ENCODE measurements at places on chromosomes 12 and 14. TPM values are rescaled to one million over a fixed set of nuclear protein-coding genes. Genes with fewer than 3 reads are reported as not detected.

Gene LAG3
- total RNA-seq, result 0.11 TPM

Gene PTCSC3
- total RNA-seq, result not detected

Gene HCAR1
- total RNA-seq, result 0.53 TPM

- DNase-seq, result no peak
- H3K36me3 ChIP-seq, result no peaks in the 10 kb centered on the region
- H3K27me3 ChIP-seq, result 0 out of 2 replicates have a peak, but pooled peaks cover 1% of the 10 kb centered on the region
Observed at GRCh38 chr14:100468557-100468956, 118.7 kb downstream of the BEGAIN start.

DNA sequence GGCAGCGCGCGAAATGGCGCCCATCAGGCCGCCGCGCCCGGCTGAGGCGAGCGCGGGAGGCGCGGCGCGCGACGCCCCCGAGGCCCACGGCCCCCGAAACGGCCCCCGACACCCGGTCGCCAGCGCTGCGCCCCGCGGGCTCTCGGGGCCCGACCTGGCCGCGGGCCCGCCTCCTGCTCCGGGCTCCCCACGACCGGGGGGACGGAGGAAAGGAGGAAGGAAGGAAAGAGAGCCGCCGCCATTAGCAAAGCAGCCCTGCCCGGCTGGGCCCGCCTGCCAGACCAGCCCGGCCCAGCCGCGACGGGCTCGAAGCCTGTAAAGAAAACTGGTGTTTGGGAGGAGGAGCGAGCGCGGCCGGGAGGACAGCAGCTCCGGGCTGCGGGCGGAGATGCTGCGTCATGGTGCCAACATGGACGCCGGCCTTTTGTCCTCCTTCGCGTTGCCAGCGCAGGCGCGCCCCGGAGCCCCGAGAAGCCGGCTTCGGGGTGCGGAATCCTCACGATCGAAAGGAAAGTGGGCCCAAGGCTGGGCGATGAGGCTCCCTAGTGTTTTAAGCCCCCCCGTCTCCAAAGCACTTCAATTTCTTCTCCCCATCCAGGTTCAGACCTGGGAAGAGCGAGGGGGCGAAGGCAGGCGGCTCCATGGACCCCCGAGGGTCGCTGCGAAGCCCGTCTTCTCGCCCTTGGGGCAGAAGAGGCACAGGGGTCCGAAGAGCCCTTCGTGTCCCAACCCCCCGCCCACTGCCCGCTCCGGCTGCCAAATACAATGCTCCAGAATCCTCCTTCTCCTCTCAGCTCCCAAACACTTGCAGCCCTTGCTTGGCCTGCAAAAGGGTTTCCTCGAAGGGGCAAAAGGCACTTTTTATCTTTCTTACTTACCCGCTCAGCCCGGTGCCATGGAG is 2.9 kb upstream of the SETD1B start:
- H3K27me3 ChIP-seq, result no peaks in the 10 kb centered on the region
- peak overlapping the region; percentile 79 for H3K4me3 ChIP-seq
- peak overlapping the region; percentile 99 for H3K27ac ChIP-seq
- H3K36me3 ChIP-seq, result no peaks in the 10 kb centered on the region
- peaks cover 41% of the 10 kb centered on the region for H3K4me1 ChIP-seq

DNA sequence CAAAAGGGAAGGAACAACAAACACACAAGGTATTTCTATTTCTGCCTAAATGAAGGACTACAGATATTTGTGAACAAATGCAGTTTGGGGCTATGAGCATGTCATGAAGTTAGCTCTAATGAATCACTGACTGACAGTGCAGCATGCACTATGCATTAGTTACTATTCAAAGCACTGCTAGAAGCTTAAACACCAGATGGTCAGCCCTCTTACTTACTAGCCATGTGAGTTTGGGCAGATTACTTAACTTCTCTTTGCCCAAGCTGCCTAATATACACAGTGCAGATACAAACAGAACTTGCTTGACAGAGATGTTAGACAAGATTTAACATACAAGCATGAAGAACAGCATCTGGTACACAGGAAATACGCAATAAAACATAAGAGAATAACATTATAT is 96.0 kb downstream of the ATXN2 start:
- H3K4me3 ChIP-seq, result no peak overlapping the region
- peaks cover 6% of the 10 kb centered on the region for H3K36me3 ChIP-seq
- DNase-seq, result no peak
- no peak overlapping the region for H3K27ac ChIP-seq
- H3K4me1 ChIP-seq, result no peaks in the 10 kb centered on the region

DNA sequence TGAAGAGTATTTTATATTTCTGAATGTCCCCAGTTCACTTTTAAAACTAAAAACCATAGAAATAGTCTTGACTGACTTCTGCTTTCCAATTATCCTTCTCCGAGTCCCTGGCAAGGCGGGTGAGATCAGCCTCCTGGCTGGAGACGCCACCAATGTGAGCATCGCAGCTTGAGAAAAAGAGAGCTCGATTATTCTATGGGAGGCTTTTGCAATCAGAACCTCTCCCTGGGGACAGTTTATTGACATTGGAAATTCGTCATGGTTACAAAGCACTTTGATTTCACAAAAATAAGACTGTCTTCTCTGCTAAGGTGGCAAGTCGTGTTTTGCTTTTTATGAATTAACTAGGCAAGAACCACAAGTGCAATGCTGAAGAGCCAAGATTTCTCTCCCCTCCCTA is 23.6 kb upstream of the GPHB5 start:
- no peak overlapping the region for H3K27ac ChIP-seq
- peaks cover 5% of the 10 kb centered on the region for H3K27me3 ChIP-seq
- DNase-seq, result no peak
- H3K36me3 ChIP-seq, result no peaks in the 10 kb centered on the region
- no peak overlapping the region for H3K4me3 ChIP-seq

DNA sequence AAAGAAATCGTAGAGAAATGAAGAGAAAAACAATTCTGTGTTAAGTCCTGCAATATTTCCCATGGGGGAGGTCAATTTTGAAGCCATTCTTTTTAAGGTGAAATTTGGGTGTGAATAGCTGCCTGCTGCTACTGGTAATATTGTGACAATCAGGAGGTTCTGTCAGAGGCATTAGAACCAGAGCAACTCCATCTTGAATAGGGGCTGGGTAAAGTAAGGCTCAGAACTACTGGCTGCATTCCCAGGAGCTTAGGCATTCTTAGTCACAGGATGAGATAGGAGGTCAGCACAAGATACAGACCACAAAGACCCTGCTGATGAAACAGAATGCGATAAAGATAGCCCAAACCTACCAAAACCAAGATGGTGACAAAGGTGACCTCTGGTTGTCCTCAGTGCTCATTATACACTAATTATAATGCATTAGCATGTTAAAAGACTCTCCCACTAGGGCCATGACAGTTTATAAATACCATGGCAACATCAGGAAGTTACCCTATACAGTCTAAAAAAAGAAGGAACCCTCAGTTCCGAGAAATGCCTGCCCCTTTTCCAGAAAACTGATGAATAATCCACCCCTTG is 24.8 kb upstream of the MTHFD1 start:
- DNase-seq, result no peak
- H3K4me1 ChIP-seq, result peaks cover 9% of the 10 kb centered on the region
- no peaks in the 10 kb centered on the region for H3K27me3 ChIP-seq
- H3K27ac ChIP-seq, result no peak overlapping the region
- H3K4me3 ChIP-seq, result no peak overlapping the region

- H3K27me3 ChIP-seq, result no peaks in the 10 kb centered on the region
- peak; percentile 4 for DNase-seq
- H3K4me1 ChIP-seq, result no peaks in the 10 kb centered on the region
- H3K27ac ChIP-seq, result no peak overlapping the region
- no peaks in the 10 kb centered on the region for H3K36me3 ChIP-seq
Observed at GRCh38 chr14:86646696-86647690, 1117.0 kb downstream of the FLRT2 start.

DNA sequence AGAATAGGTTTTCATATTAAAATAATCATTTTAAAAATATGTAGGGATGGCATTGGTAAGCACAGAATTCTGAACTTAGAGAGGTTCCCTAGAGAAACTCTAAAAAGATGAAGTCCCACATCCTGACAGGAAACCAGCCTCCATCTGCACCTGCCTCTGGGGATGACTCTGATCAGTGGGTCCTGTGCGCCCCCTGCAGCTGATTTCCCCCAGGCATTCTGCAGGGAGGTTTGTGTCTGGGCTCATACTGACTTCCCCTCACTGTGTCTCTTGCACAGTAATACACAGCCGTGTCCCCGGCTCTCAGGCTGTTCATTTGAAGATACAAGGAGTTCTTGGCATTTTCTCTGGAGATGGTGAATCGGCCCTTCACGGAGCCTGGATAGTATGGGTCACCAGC is 602.9 kb downstream of the TMEM121 start:
- H3K36me3 ChIP-seq, result no peaks in the 10 kb centered on the region
- no peak for DNase-seq
- no peak overlapping the region for H3K27ac ChIP-seq
- H3K4me3 ChIP-seq, result no peak overlapping the region

GRCh38 chr12:52266514-52266913 is 7.9 kb upstream of the KRT86 start:
- H3K4me1 ChIP-seq, result no peaks in the 10 kb centered on the region
- no peak for DNase-seq
- H3K36me3 ChIP-seq, result no peaks in the 10 kb centered on the region
- H3K27me3 ChIP-seq, result no peaks in the 10 kb centered on the region
- no peak overlapping the region for H3K27ac ChIP-seq

- H3K4me3 ChIP-seq, result peak within 1 kb of the TSS; percentile 23
- no peaks in the 10 kb centered on the region for H3K36me3 ChIP-seq
- peaks cover 4% of the 10 kb centered on the region for H3K4me1 ChIP-seq
Observed at GRCh38 chr12:21940549-21941505, at the start of gene ABCC9. Gene ABCC9 (minus strand): TSS chr12:21941426. CDS start chr12:21936674, 4,752 bp downstream.

DNA sequence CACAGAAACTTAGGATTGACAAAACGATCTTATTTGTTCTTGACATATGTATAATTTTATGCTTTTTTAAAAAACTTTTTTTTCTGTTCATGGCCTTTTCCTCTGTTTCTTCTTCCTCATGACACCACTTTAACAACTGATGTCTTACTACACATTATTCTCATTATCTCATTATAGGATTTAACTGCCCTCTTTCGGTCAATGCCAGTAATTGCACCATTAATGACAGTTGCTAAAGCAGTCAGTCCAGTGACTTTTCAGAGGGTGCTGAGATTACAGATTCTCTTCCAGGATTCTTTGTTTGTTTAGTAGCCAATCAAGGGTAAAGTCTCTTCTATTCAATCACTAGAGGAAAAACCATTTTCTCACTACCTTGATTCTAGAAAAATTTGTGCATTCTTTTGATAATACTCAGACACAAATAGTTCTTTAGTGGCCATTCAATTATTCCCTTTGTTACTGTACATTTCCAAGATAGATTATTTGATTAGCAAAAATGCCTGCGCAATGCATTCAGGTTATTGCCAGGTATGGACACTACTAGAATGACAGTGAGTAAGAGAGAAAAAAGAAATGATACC is 50.1 kb downstream of the KLRG1 start:
- H3K27ac ChIP-seq, result no peak overlapping the region
- H3K27me3 ChIP-seq, result no peaks in the 10 kb centered on the region

- no peaks in the 10 kb centered on the region for H3K27me3 ChIP-seq
- H3K27ac ChIP-seq, result no peak overlapping the region
- H3K4me3 ChIP-seq, result no peak overlapping the region
- H3K4me1 ChIP-seq, result no peaks in the 10 kb centered on the region
Observed at GRCh38 chr12:14995583-14996425, 23.0 kb downstream of the PDE6H start.

DNA sequence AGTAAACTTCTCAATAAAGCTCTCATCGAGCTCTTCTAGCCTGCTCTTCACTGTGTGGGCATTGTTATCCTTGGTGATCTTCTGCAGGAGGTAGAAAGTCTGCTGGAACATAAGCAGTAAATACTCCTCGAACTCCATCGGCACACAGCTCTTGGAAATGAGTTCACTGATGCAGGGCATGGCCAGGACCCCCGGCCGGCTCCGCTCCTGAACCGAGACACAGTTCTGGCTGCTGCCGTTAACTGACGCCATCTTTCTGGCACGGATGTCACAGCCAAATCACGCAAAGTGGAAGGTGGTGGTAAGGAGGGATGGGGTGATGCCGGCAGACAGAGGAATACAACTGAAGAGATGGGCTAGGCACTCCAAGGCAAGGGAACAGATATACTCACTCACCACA is 23.7 kb upstream of the EDDM3A start:
- H3K27me3 ChIP-seq, result no peaks in the 10 kb centered on the region
- no peaks in the 10 kb centered on the region for H3K36me3 ChIP-seq
- H3K4me3 ChIP-seq, result no peak overlapping the region

GRCh38 chr12:119649202-119649808 is 18.6 kb upstream of the PRKAB1 start:
- H3K4me3 ChIP-seq, result no peak overlapping the region
- H3K36me3 ChIP-seq, result no peaks in the 10 kb centered on the region
- H3K4me1 ChIP-seq, result no peaks in the 10 kb centered on the region
- no peak for DNase-seq

DNA sequence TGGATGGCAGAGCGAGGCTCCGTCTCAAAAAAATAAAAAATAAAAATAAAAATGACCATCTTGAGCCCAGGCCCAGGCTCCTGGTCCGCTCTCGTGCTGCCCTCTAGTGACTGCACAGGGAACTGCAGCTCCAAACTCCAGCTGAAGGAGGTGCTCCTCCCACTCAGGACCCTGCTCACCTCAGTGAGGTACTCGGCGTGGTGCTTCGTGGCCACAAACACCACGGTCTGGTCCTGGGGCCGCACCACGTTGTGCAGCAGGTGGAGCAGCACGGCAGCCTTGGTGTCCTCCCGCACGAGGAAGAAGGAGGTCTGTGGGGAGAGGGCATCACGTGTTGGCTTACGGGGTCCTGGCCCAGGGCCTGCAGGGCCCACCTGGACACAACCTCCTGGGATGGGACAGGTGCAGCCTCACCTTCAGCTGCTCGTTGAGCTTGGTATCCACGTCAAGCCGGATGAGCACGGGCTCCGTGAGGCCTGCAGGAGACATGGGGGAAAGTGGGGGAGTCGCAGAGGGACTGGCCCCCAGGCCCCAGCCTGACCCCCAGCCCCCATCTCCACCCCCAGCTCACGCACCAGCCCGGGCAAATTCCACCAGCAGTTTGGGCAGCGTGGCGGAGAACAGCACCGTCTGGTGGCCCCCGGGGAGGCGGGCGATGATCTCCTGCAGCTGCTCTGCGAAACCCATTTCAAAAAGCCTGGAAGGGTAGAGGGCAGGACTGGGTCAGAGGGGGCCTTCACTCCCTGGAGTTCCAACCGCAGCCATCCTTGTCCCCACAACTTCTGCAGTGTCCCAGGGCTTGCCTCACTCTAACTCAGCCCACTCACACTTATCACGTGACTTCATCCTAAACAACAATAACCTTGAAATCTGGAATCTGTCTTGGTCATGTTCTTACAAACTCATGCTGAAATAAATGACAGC is 10.6 kb downstream of the DDX54 start:
- H3K27ac ChIP-seq, result no peak overlapping the region
- H3K36me3 ChIP-seq, result peaks cover 53% of the 10 kb centered on the region
- no peaks in the 10 kb centered on the region for H3K27me3 ChIP-seq
- H3K4me3 ChIP-seq, result no peak overlapping the region
- no peaks in the 10 kb centered on the region for H3K4me1 ChIP-seq
- DNase-seq, result peak; percentile 33

GRCh38 chr14:24442240-24443052 is at the start of gene SDR39U1:
Gene SDR39U1 (minus strand): TSS chr14:24442776. CDS start chr14:24442769, 7 bp downstream.
- H3K36me3 ChIP-seq, result peaks cover 27% of the 10 kb centered on the region
- DNase-seq, result peak; percentile 100
- no peaks in the 10 kb centered on the region for H3K27me3 ChIP-seq
- H3K27ac ChIP-seq, result peak within 1 kb of the TSS; percentile 93
- H3K4me1 ChIP-seq, result peaks cover 18% of the 10 kb centered on the region

- no peaks in the 10 kb centered on the region for H3K4me1 ChIP-seq
- H3K27me3 ChIP-seq, result no peaks in the 10 kb centered on the region
- no peak overlapping the region for H3K27ac ChIP-seq
Observed at GRCh38 chr14:63444588-63444987, 98.6 kb downstream of the PPP2R5E start.

- peaks cover 6% of the 10 kb centered on the region for H3K27me3 ChIP-seq
- DNase-seq, result no peak
- H3K4me1 ChIP-seq, result peaks cover 28% of the 10 kb centered on the region
- H3K36me3 ChIP-seq, result no peaks in the 10 kb centered on the region
- H3K4me3 ChIP-seq, result no peak overlapping the region
- no peak overlapping the region for H3K27ac ChIP-seq
Observed at GRCh38 chr14:101363880-101364391, 197.4 kb upstream of the DIO3 start.

Data from HepG2 (cell line).